ENCODE measurements at places on chromosomes 16 and 17.

DNA sequence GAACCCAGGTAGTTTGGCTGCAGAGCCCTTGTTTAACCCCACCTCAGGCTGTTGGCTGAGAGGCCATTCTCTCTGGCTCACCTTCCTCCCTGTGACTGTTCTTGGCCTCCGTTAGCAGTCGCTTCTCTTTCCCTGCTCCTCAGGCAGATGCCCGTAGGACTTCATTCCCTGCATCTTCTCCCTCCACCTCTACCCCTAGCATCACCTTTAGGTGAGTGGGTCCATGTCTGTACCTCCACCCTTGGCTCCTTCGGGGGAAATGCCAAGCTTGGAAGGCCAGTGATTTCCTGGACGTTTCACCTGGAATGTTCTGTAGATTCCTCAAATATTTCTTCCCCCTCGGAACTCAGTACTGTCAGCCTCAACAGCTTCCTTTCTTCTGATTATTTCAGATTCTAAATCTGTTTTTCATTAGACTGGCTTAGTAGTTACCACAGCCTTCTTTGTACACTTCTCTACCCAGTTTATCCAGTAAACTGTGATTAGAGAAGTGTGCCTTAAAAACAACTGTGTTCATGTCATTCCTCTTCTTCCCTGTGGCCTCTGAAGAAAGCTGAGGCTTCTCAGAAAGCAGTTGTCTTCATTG lies 227.9 kb downstream of the MSI2 start:
- no peak for DNase-seq

DNA sequence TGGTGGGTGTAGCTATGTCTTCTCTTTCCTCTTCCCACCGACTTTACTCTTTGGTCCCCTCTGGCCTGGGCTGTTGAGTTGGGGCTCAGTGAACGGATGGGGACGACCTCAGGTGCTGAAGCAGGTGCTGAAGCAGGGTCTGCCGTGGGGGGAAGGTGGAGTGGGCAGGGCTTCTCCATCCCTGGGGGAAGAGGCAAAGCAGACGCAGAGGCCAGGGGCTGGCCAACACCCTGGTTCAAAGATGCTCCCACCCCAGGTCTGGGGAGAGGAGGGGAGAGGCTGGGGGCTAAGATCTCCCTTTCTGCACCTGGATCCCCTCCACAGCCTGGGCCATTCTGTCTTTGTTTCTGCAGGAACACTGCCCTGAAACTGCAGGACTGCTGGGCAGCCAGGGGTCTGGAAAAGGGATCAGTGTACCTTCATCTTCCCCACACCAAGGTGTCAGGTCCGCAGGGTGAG lies 22.9 kb downstream of the ALOX12B start:
- DNase-seq, result no peak

DNA sequence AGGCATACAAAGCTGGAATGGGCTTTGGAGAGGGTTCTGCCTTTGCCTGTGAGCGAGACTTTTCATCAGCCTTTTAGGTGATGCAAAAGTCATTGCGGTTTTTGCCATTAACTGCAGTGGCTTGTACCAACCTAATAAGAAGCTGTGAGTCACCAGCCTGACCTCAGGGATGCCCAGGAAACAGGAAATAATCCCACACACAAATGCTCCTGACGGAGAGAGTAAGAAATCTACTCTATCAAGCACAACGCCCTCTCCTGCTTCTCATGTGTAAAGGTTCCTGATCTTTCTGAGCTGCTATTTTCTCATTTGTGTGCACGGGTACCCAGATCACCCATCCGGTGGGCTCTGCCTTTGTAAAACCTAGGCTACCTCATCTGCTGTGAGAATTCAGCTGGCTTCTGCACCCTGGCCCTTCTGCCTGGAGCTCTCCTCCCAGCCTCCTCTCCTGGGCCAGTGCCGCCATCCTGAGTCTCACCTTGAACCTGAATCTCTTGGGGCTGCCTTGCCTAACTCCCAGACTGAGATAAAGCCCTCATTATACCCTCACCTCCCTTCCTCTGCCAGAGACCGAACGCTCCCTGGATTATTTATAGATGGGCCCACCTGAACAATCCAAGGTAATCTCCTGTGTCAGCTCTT lies 299.7 kb downstream of the C16orf95 start:
- no peak for DNase-seq

DNA sequence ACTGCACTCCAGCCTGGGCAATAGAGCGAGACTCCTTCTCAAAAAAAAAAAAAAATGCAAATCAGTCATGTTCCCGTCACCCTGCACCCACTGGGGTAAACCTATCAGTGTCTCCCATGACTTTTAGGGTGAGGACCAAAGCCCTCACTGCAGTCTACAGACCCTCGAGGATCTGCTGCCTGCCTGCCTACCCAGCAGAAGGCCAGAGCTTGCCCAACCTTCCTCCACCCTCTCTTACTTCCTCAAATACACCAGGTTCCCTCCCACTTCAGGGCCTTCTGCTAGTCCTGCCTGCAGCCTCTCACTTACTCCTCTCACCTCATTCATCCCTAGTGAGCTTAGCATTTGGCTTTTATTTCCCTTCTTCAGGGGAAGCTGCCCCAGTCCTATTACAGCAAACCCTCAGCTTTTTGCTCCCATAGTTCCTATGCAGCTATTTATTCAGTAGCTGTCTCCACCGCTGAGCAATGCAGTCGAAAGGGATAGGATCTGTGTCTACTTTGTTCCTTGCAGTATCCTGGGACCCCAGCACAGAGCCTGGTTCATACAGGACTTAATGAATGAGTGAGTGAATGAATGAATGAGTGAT lies 17.8 kb upstream of the TOB1 start:
- DNase-seq, result no peak

DNA sequence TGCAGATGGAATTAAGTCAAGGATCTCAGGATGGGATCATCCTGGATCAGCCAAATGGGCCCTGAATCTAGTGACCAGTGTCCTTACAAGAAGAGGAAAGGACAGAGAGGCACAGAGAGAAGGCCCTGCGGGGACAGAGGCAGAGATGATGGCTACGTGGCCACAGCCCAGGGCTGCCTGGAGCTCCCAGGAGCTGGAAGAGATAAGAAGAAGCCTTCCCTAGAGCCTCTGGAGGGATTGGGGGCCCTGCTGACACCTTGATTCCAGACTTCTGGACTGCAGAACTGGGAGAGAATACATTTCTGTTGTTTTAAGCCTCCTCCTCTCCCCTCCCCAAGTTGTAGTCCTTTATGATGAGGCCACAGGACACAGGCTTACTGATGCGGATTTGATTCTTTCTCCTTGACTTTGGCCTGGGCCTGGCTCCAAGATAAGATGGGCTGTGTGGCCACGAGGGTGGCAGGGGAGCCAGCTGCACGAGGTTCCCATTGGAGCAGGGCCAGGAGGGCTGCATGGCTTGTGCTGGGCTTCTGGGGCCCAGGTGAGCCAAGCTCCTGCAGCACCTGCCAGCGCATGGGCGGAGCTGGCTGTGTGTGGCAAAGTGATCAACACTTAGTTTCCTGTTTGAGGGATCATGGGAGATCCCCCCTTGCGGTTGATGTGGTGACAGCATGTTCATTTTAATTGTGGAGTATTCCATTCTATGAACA lies 146.1 kb downstream of the IRF8 start:
- peak; percentile 12 for DNase-seq
